ENCODE measurements at places on chromosomes 1 and 21.
A peak's percentile ranks its signal among the peaks of the same experiment; 100 is the strongest.

- peak; percentile 88 for DNase-seq
These were observed 71.8 kb upstream of the ADAM30 start for GRCh38 chr1:119968068-119968492.

- DNase-seq, result no peak
These were observed 53.0 kb downstream of the RGS2 start for GRCh38 chr1:192861860-192862259.

- DNase-seq, result peak; percentile 15
These were observed 197.7 kb upstream of the DUSP10 start for GRCh38 chr1:221939607-221940006.

GRCh38 chr1:42368096-42368795 lies 12.3 kb upstream of the RIMKLA start:
- DNase-seq, result no peak

DNA sequence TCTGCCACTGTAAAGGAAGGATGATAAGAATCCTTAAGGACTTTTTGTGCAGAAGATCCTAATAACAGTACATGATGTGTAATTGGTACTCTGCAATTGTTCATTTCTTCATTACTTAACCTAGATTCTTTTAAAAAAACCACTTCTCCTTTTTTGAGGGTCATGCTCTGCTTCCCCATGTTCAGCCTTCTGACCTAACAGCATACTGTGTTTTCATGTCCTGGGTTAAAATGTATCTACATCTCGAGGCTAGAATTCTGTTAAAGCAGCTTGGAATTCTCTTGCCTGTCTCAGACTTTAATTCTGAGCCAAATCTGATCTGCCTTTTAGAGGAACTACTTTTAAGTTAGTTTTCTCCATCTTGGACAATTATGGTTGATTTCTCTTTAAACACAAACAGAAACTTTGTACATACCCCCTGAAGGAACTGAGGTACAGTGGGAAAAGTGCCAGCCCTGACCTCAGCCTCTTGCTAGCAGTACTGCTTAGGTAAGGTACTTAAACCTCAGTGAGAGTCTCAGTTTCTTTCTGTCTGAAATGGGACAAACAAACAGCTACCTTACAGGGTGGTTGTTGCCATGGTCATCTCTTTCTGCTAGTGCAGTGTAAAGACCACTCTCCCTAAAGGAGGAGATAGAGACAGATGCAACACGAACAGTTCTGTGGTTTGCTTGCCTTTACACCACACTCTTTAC lies 103.2 kb upstream of the DYNLT5 start:
- peak; percentile 53 for DNase-seq

DNA sequence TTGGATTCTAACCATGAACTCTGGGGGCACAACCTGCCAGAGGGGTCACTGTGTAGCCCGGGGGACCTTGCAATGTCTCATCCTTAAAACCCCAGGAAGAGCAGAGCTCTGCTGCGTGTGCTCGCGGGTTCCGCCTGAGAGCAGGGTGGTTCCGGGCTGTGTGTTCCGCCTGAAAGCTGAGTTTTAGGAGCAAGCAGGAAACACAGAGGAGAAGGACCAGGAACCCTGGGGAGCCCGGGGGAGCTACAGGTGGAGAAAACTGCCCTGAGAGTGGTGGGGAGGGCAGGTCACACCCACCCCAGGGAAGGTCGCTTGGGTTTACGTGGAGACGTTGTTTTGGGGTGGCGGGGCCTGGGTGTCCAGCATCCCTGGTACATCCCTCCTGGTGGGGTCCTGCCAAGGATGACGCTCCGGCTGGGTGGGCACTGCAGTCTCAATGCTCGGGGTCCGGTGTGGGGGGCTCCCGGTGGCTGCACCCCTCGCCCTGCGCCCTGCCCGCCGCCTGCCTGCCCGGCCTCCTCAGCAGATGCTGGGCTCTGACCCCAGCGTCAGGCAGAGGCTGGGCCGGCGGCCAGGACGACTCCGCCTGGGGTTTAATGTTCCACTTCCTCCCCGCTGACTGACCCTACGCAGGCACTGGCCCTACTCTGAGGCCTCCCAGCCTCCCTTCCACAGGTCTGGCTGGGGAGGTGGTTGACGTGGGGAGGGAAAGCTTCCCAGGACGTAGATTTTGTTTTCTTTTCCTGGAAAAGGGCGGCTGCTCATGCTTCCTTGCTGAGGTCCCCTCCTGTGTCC lies 17.3 kb upstream of the C1orf159 start:
- no peak for DNase-seq

- DNase-seq, result no peak
These were observed 239.0 kb downstream of the NTNG1 start for GRCh38 chr1:107379826-107380225.

DNA sequence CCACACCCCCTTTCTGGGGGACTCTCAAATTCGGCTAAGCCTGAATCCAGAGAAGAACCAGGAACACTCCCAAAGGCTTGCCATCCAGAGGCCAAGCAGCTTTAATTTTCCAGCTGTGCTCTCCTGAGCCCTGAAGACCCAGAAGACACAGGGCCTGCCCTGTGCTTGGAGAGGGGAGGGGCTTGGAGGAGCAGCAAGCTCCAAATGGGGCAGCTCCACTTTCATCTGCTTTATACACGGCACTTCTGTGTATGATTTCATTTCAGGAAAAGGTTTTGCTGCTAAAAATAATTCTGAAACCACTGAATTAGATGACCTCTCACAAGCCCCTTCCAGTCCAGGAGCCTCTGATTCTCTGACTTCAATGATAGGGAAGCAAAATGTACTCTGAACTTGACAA lies 39.2 kb upstream of the CTTNBP2NL start:
- no peak for DNase-seq

GRCh38 chr21:42102076-42102475 lies 31.0 kb downstream of the UMODL1 start:
- no peak for DNase-seq

GRCh38 chr1:2548068-2548589 lies 8.0 kb upstream of the TNFRSF14 start:
- peak; percentile 91 for DNase-seq

DNA sequence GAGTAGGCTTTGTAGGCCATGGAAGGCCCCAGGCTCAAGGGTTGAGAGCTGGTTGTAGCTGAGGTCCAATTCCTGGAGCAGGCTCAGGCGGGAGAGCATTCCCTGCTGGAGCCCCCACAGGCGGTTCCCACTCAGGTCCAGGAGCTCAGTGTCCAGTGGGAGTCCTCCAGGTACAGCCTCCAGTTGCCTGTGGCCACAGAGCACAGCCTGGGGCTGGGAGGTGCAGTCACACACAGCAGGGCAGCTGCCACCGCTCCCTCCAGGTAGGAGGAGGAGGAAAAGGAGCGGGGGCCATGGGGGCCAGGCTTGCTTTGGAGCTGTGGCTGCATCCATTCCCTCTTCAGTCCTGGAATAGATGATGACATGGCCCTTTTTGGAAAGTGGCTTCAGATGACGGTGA lies 2.8 kb downstream of the LINGO4 start:
- no peak for DNase-seq

GRCh38 chr1:217456261-217456660 lies 174.6 kb downstream of the GPATCH2 start:
- peak; percentile 14 for DNase-seq

- DNase-seq, result no peak
These were observed 95.3 kb upstream of the HIVEP3 start for GRCh38 chr1:42013881-42014470.

DNA sequence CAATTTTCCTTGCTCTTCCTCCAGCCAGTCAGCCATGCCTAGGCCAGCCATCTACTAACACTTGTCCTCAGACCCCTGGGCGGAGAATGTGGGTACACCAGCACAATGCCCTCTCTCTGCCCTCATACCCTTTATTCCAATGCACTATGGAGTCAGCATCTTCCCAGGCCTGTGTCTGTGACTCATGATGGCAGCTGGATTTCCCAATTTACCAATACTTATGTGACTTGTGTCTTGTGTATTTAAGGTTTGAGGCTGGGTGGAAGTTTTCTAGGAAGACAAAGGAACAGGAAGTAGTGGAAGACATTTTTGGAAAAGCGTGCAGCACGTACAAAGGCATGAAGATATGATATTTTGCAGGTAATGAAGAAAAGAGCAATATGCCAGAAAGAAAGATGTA lies 114.3 kb downstream of the NMNAT2 start:
- no peak for DNase-seq

GRCh38 chr1:92419642-92420041 lies 67.1 kb downstream of the GFI1 start:
- DNase-seq, result no peak

DNA sequence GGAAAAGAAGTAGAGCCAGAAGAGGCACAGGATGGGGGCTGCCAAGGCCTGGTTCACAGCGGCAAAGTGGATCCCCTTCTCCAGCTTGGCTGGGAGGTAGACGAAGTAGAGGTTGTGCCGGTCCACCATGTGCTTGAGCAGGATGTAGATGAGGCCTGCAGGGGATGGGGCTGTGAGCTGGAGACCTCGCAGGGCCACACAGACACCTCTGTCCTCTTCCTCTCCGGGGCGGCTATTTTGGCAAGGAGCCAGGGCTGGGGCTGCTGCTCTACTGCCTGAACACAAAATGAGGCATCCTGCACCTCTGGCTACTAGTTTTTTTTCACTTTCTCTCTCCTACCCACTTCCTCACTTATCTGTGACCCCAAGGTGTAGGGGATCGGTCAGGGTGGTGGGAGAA lies 32.3 kb downstream of the TMEM63A start:
- peak; percentile 70 for DNase-seq

DNA sequence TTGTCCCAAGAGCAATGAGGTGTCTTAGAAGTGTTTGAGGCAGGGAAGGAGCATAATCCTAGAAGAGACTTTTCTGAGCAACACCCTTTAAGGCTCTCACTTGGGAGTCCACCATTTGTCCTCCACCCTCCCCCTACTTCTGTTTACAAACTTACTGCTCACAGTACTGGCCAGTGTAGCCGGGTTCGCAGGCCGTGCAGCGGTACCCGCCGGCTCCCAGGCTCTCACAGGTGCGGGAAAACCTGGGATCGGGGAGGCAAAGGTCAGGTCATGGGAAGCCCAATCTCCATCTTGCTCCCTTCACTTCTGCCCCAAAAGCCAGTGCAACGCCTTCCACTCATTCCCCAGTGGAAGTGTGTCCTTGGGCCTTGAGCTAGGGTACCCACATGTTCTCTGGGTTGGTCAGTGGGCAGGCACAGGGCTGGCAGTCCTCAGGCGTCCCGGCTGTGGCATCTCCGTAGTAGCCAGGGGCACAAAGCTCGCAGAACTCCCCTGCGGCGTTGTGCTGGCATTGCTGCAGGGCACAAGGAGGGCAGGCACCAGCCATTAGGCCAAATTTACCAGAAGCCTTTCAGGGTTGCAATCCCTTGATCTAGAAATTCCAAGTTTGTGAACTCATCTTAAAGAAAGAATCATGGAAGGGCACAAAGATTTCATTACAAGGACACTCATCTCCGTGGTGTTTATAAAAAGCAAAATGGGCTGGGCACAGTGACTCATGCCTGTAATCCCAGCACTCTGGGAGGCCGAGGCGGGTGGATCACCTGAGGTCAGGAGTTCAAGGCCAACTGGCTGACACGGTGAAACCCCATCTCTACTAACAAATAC lies 49.8 kb downstream of the LDLRAD2 start:
- DNase-seq, result no peak

DNA sequence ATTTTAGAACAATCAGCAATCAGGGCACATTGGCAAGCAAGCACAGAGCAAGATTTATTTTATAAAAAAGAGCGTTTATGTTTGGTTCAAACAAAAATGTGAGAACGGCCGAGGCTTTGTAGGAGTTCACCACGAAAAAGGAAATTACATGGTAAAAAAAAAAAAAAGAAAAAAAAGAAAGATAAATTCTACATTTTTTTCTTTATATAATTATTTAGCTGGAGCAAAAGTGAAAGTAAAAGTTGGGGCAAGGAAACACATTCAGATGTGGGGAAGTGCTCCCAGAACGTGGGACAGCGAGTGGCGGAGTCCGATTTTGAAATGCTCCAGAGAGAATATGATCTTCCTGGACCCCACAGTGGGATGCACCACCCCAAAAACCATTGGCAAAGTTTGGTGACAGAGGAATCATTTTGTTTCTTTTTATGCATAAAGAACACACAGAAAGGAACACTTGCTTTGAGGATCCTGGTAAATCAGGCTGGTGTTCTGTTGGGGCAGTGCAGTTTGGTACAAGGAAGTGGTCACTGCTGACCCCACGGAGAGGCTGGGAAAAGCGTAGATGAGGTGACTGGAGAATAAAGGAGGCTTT lies 16.3 kb upstream of the ATP5PO start:
- peak; percentile 47 for DNase-seq

DNA sequence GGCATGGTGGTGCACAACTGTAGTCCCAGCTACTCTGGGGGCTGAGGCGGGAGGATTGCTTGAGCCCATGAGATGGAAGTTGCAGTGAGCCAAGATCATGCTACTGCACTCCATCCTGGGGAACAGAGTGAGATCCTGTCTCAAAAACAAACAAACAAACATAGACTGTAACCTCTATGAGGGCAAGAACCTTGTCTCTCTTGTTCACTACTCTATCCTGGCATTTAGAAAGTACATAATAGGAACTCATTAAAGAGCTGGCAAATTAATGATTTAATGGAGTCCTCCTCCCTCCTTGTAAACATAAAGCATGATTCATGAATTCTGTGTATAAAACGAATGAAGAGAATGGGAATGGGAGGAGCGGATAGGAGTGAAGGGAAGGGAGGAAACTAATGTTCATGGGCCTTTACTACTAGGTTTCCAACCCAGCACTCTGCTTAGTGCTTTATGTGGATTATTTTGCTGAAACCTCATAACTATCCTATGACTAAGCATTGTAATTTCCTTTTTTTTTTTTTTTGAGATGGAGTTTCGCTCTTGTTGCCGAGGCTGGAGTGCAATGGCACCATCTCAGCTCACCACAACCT lies 8.6 kb downstream of the LMOD1 start:
- no peak for DNase-seq

- DNase-seq, result no peak
These were observed 699.2 kb downstream of the KCNT2 start for GRCh38 chr1:195909061-195909460.

DNA sequence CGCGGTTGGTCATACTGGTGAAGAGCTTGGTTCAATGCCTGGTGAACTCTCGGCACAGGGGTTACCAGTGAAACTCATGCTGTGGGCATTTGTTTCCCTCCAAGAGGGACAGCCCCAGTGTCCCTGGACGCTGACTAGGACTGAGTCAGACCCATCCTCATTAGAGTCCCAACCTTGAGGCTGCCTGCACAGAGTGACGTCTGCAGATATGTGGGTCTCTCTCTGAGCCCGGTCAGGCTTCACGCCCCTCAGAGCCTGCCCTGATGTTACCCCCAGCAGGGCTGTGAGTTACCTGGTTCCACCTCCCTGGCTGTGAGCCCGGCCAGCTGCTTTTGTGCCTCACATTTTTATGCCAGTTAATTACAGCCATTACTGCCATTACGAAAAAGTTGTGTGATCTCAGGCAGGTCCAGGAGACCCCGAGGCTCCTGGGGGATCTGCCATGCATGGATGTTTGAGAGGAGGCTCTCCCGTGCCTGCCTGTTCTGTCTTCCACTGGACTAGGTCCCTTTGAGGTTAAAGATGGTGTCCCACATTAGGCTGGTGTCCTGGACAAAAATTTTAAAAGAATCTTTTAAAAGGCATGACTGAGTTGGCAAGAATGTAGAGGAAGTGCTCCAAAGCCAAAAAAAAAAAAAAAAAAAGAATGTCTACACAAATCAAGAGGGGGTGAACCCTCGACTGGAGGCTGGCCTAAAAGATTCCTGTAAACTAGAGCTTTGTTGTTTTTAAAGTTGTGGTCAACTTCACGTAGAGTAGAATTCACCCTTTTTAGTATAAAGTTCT lies 36.6 kb upstream of the PADI1 start:
- no peak for DNase-seq

- DNase-seq, result no peak
These were observed 97.5 kb downstream of the SMYD2 start for GRCh38 chr1:214378492-214378891.

GRCh38 chr21:40835184-40835694 lies 11.7 kb downstream of the DSCAM start:
- DNase-seq, result no peak

All from hematopoietic multipotent progenitor cell treated with erythropoietin and hydrocortisone succinate and interleukin-3 and kit ligand, for 6 days (in vitro differentiated cells).